ENCODE measurements at places on chromosomes 5 and 9.

DNA sequence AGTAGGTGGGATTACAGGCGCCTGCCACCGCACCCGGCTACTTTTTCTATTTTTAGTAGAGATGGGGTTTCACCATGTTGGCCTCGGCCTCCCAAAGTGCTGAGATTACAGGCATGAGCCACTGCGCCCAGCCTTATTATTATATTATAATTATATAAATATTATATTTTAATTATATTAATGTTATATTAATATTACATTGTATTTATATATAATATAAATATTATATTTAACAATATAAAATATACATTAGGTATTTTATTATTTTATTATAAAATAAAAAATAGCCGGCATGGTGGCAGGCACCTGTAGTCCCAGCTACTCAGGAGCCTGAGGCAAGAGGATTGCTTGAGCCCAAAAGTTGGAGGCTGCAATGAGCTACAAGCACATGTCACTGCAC, 21.6 kb upstream of the GLDC start:
- DNase-seq: no peak

DNA sequence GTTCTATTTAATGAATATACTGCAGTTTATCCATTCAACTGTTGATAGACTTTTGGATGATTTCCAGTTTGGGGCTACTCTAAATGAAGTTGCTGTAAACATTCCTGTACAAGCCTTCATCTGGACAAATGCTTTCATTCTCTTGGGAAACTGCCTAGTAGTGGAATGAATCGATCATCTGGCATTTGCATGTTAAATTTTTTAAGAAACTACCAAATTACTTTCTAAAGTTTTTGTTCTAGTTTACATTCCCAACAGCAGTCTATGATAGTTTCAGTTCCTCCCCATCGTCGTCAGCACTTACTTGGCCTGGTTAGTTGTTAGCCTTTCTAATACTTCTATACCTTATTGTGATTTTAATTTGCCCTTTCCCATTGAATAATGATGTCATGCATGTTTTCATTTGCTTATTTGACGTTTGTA, 306.3 kb downstream of the FER start:
- no peak for DNase-seq

DNA sequence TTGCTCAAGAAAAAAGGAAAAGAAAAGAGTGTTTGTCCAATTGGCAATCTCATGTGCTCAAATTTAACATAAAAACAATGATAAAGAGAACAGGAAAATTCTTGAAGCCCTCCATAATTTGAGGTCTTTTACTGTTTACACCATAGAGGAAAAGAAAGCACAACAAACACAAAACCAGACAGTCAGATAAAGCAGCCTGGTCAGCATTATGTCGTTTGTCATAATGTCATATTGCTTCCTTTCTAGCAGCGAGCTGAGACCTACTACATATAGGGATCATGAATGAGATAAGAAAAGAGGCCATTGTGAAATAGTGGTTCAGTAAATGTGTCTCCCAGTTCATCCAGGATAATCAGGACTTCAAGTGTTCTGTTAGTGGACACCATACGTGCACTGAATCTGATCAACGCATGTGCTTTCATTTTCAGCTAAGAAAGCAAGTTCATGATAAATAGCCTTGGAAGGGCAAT, 64.7 kb upstream of the SELENOP start:
- no peak for DNase-seq

- no peak for DNase-seq
These were observed 95.1 kb downstream of the PBX3 start for GRCh38 chr9:125842242-125842641.

- DNase-seq: no peak
These were observed 924 bp upstream of the NEURL1B start for GRCh38 chr5:172640139-172640538.

GRCh38 chr5:116631147-116631546, 56.5 kb upstream of the SEMA6A start:
- no peak for DNase-seq

DNA sequence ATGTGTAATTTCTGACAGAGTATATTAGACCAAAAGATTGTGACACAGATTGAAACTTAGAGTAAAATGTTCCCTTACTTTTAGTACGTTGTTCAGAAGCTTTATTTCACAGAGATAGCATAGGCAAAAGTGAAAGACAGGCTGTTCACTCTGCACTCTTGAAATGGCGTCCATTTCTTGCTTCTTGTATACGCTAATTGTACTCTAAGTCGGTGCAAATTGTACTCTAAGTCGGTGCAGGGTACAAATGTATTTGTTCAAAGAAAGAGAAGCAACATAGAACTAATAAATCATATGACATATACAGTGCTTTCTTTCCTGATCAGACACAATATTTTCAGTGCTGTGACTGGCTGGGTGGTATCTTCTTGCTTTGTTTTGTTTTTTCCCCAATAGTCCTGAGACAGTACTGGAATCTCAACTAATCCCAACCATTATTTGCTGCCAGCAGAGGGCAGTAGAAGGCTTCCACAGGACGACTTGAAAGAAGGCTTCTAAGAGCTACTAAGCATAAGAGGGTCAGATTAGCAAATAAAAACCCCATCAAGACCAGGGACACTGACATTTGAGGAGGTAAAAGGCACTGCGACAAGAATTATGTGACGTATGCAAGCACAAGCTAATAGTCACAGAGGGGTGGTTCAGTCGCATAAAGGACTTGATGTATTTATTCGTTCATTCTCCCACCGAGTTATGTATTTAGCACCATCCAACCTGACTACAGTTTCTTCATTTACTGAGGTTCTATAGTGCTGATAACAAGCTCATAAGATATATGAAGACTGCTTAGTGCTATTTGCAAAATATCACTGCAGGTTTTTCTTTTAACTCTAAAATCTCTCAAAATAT, 831.8 kb downstream of the TAF11L14 start:
- peak; percentile 60 for DNase-seq

- no peak for DNase-seq
These were observed 223.2 kb downstream of the PBX3 start for GRCh38 chr9:125970340-125970739.

DNA sequence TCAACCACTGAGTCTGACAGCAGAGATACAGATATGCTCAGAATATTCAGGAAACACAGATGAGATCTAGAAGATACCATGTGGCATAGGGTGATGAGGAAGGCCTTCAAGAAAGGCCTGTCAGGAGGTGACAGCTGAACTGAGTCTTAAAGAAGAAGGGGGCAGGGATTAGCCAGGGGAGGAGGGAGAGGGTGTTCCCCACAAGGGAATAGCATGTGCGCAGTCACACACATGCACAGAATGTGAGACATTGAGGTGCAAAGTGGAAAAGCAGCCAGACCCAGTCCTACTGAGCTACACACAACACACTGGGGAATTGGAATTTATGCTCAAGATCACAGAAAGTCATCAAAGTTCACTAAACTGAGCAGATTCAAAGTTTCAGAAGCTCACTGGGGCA, 3.0 kb upstream of the SLC25A48 start:
- no peak for DNase-seq

DNA sequence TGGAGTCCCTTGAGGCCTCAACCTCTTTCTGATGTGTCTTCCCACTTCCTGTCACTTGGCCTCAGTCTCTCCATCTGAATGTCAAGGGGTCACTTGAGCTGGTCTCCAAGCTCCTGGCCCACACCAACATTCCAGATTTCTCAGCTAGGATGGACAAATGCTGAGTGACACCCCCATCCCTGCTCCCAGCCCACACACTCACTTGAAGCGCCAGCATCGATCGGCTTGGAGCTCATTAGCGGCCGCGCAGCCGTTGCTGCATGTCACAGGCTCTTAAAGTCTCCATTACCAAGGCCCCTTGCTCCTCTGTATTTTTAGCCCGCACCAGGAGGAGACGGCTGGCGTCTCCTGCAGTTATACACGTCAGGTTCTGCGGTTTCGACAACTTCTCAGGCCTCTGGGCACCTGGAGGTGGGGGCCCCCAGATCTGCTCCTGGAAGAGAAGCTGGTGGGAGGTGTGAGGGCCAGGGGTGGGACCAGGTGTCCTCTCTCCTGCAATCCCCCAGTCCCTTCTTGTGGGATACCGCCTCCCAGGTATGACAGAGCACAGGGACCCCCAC, 33.4 kb upstream of the ARAP3 start:
- no peak for DNase-seq

GRCh38 chr5:130035388-130035787, 131.1 kb downstream of the CHSY3 start:
- no peak for DNase-seq

DNA sequence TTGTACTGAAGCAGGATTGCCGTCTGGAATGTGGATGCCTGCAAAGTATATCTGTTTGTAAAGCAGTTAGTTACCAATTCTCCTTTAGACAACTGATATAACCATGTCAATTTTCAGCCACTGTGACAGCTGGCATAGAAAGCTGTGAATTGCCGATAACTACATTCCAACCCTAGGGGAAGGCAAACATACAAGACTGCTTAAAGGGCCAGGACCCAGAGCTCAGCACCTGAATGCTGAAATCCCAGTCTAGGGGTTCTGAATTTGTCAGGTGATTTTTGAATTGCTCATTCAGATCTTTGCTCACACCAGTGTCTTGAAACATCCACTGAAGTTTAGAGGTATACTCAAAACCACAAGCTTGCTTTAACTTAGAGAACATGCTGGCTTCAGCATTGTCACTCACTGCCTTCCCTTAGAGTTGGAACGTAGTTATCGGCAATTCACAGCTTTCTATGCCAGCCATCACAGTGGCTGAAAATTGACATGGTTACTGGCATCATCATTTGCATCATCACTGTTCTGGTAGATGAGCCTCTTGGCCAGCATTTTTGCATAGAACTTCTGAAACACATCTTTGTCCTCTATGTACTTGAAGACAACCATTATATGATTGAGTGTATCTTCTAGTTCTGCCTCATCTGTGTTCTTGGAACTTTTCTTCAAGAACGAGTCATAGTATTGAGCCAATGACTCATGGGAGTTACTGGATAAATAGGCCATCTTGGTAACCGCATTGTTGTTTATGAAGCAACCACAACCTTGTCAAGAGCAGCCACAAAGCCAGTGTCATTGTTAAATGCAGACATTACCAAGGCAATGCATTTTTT, 82.1 kb downstream of the CCDC192 start:
- DNase-seq: no peak

- DNase-seq: peak; percentile 36
These were observed 1.5 kb downstream of the PRRC2B start for GRCh38 chr9:131395157-131396098.

DNA sequence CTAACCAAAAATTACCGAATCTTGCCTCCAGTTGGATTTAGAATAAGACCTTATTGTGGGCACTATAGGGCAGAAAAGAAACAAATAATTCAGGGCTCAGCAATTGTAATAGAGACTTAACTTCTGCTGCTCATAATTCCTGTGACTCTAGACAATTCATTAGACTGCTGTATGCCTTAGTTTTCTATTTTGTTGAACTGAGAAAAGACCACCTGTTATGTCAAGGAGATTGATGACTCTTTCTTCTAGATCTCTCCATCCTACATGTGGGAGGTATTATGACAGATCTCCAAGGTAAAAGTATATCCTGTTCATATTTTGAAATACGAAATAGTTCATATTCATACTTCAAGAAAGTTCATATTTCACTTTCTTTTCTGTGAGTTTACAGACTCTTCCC, 605.1 kb downstream of the PSAT1 start:
- no peak for DNase-seq

GRCh38 chr5:109146591-109146990, 263.2 kb downstream of the PJA2 start:
- DNase-seq: no peak

DNA sequence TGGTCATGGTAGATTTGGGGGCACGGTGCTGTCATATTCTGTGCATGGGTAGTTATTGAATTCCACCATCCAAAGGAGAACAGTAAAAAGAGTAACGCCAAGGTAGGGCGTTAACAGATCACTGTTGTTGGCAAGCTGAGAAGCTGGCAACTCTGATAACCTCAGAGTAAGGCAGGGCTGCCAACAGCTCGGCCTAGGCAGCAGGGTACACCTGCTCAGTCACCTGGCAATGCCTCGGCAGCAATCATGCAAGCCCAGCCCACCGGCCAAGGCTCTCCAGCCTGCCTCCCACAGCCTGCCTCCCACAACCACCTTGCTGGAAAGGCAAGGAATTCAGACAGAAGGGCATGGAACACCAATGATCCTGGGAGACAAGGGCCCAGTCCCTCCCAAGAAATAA, 63.9 kb downstream of the KLHL3 start:
- DNase-seq: no peak

DNA sequence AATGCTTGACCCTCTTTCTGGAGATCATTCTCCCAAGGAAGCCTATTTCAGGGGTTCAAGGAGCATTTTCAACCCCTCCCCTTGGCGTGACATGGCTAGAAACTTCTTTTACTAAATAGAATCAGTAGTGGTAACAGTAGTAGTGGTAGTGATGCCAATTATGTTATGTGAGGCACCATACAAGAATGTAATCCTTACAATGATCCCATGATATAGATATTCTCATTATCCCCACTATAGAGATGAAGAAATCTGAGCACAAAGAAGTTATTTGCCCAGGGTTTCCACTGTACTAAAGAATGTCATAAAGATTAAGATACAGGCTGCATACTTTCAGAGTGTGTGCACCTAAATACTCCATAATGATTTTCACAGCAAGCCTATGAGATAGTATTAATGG, 155.4 kb upstream of the CLINT1 start:
- DNase-seq: no peak

- no peak for DNase-seq
These were observed 379.7 kb downstream of the PSAT1 start for GRCh38 chr9:78676623-78677022.

- no peak for DNase-seq
These were observed 80.9 kb upstream of the SPOCK1 start for GRCh38 chr5:137580030-137580429.

All from femur (tissue), 1 donor.